ENCODE measurements at places on chromosomes 1 and 21.

GRCh38 chr1:8562222-8562621 is 244.3 kb downstream of the SLC45A1 start:
- no peak for DNase-seq

DNA sequence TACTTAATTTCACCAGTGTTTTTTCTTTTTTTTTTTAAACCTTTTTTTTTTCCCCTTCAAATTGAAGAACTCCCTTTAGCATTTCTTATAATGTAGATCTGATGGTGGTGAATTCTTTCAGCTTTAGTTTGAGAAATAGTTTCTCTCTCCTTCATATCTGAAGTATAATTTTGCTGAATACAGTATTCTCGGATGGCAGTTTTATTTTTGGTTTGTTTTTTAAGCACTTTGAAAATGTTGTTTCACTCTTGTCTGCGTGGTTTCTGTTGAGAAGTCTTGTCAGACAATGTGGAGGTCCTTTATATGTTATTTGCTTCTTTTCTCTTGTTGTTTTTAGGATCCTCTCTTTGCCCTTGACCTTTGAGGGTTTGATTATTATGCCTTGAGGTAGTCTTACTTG is 135.1 kb downstream of the RPS6KC1 start:
- DNase-seq, result no peak

GRCh38 chr1:39707506-39707905 is 16.3 kb upstream of the HPCAL4 start:
- no peak for DNase-seq

GRCh38 chr1:215458104-215458503 is 109.0 kb upstream of the KCTD3 start:
- DNase-seq, result no peak

GRCh38 chr1:15256584-15256983 is 9.6 kb downstream of the FHAD1 start:
- DNase-seq, result no peak

DNA sequence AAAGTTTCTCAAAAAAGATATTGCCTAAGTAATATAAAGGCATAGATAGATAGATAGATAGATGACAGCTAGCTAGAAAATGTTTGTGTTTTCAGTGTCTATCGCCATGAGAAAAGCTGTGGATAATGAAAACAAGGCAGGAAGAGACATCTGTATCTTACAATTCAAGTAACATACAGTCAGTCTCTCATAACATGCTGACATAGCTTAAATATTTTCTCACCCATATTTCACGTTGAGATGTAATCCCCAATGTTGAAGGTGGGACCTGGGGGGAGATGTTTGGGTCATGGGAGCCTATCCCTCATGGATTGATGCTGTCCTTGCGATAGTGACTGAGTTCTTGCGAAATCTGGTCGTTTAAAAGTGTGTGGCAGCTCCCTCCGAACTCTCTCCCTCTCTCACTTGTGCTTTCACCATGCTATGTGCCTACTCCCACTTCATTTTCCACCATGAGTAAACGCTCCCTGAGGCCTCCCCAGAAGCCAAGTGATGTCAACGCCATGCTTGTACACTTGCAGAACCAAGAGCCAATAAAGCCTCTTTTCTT is 856.8 kb upstream of the ADAMTS5 start:
- DNase-seq, result no peak

- DNase-seq, result no peak
These were observed 64.0 kb downstream of the PLPPR5 start for GRCh38 chr1:98940722-98941079.

DNA sequence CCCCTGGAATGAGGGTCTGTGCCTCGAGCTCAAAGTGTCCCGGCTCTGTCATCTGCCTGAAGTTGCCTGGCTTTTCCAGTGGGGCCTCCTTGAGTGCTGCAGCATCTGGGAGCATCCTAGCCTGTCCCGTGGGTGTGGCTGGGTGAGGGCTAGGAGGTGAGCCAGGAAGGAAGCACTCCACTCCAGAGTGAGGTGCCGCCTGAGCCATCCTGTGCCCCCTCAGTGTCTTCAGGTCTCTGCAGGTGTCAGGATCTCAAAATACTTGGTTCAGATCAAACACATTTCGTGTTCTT is 11.5 kb downstream of the IBA57 start:
- DNase-seq, result no peak
